Globus pallidus (tissue), 1 donor: ENCODE measurements at places on chromosomes 1 and 21.

- DNase-seq, result peak; percentile 40
These were observed 34.5 kb upstream of the C21orf91 start for GRCh38 chr21:17853393-17854275.

- DNase-seq, result no peak
These were observed 404.8 kb downstream of the KCTD3 start for GRCh38 chr1:215971793-215972441.

DNA sequence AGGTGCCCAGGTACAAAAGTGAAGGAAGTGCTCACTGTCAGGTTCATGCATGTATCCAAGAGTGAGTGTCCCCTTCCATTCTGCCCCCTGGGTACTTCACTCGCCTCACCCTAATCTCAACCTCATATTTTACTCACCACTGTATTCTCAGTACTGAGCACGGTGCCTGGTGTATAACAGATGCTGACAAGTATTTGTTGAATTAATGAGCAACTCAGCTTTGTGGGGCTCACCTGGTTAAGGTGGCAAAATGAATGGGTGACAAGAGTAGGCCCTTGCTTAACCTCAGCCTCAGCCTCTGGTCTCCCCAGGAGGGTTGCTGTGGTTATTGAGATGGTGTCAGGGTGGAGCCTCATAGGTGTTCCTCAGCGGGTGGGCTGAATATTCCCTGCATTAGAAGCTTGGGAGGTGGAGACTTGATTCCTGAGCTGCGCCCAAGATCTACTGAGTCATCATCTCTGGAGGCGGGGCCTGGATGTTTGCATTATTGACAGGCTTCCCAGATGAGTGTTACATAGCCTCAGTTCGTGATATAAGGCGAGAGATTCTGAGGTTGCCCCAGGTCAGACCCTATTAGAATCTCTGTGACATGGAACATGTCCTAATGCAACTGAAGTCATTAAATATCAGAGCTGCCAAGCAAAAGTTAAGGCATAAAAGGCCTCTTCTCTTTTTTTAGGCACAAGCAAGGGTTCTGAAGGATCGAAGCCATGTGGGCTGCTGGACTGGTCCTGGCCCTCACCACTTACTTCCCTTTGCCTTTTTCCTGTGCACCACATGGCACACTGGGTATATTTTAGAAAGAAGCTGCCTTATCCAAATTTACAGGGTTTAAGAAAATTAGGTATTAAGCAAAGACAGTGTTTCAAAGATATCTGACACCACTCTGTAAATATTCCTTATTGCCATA lies 39.2 kb downstream of the SYT6 start:
- no peak for DNase-seq

- peak; percentile 25 for DNase-seq
These were observed 88.0 kb upstream of the SLFNL1 start for GRCh38 chr1:41109310-41110197.

DNA sequence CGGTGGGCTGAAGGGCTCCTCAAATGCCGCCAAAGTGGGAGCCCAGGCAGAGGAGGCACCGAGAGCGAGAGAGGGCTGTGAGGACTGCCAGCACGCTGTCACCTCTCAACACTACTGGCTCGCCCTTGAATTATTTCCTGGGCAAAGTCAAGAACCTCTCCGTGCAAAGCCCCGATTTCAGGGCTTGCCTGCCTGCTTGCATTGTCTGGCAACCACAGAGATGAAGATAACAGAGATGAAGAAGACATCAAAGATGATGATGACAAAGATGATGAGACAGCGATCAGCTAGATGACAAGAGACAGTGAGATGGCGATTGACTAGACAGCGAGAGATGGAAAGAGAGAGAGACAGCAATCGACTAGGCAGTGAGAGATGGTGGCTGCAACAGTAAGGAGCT lies 976.5 kb downstream of the ADGRL2 start:
- no peak for DNase-seq

DNA sequence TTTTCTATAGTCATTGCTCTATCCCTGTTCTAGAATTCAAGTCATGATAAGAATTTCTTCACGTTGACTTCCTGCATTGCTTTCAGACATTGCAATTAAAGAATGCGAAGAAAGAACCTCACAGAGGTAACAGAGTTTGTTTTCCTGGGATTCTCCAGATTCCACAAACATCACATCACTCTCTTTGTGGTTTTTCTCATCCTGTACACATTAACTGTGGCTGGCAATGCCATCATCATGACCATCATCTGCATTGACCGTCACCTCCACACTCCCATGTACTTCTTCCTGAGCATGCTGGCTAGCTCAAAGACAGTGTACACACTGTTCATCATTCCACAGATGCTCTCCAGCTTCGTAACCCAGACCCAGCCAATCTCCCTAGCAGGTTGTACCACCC lies 10.6 kb downstream of the APCS start:
- DNase-seq, result no peak

DNA sequence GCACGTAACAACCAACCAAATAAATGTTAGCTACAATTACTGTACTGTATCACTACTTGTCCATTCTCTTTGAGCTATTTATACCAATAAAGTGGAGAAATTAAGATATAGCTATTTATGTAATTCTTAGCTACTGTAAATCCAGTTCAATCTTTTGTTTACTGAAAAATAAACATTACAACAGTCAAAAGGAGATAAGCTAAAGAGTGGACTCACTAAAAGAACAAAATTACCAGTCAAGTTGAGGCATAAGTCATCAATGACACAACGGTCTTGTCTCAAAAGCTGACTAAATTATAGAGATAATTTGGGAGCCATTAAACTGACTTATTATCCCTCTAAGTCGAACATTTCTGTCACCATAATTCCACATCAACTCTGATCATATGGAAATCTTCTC lies 22.5 kb downstream of the TGFBR3 start:
- no peak for DNase-seq

GRCh38 chr1:235859789-235860188 lies 6.9 kb downstream of the LYST start:
- no peak for DNase-seq

DNA sequence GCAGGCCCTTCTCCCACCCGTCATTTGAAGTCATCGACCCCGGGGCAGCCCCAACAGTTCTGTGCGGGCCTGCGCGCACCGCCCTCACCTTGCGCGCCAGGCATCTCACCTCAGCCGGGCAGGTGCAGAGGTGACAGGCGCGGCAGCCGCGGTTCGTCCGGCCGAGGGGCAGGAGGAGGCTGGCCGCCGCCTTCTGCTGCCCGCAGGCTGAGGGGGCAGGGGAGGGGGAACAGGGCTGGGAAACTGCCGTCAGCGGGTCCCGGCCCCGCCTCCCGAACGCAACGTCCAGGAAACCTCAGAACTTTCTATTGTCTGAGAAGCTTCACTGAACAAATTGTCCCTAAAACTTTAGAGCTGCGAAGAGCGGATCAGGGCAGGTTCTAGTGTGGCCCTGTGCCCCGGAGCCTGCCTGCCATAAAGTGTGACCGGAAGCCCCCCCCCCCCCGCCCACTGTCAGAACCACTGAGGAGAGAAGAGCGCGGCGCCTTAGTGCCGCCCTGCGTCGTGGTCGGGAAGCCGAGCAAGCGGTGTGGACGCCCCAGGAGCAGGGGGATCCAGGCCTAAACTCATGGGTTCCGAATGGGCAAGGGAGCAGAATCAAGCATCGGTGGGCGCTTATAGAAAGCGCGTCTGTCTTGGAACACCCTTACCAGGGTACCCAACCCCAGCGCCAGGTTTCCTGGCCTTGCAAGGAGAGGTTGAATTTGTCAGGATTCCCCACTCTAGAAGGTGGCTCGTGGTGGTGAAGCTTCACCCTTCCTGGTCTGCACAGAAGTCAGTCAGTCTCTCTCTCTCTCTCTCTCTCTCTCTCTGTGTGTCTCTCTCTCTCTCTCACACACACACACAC lies 13.3 kb upstream of the TBX15 start:
- no peak for DNase-seq

GRCh38 chr1:63675420-63675931 lies 82.3 kb downstream of the PGM1 start:
- no peak for DNase-seq

GRCh38 chr1:93905051-93905450 lies 4.2 kb downstream of the GCLM start:
- no peak for DNase-seq

DNA sequence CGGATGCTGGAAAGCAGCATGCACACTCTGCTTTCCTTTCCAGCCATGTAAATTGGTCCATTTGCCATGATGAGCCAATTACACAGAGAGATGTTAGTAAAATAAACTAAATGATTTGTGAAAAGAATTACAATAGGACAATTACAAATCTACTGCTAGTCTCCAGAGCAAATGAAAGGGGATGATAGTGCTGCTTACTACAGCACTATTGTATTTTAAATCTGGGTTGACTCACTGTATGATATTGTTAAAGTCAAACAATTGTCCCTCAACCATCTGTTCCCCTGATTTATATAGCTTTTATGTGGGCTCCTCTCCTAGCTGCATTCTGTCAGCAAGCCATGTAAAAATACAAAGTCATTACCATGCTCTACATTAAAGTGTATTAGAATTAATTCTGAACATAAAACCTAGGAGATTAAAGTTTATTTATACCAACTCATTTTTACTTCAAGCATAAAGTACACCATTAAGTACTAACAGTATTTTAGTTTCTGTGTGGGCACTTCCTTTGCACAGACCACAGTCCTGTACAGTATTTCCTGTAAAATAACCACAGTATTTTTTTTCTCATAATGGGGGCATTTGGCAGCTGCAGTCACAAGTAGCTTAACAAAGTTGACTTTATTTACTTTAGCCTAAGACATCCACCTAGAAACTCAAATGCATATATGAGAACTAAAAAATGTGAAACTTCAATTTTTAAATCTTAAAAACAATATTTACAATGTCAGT lies 135.8 kb downstream of the VAV3 start:
- DNase-seq, result no peak

DNA sequence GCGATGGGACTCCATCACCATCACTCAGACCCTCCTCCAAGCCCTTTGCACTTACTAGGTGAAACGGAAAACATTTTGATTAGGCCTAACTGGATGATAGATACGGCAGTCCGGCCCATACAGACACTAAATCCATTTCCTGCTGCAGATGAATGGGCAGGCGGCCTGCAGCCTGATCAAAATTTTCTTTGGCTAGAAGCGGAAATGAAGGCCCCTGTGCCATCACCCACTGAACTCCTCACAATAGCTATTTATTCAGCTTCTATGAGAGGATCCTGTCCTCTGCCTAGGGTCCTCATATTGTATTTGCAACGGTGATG lies 200.5 kb downstream of the OMA1 start:
- DNase-seq, result no peak

DNA sequence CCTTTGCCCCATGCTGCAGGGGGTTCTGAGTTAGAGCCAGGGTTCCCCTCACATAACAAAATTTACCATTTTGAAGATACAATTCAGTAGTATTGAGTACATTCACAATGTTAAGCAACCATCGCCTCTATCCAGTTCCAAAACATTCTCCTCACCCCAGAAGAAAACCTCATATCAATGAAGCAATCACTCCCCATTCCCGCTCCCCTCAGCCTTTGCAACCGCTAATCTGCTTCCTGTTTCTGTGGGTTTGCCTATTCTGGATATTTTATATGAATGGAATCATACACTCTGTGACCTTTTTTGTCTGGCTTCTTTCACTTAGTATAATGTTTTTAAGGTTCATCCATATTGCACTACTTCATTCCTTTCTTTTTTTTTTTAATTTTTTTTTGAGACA lies 32.9 kb downstream of the SERINC2 start:
- no peak for DNase-seq

DNA sequence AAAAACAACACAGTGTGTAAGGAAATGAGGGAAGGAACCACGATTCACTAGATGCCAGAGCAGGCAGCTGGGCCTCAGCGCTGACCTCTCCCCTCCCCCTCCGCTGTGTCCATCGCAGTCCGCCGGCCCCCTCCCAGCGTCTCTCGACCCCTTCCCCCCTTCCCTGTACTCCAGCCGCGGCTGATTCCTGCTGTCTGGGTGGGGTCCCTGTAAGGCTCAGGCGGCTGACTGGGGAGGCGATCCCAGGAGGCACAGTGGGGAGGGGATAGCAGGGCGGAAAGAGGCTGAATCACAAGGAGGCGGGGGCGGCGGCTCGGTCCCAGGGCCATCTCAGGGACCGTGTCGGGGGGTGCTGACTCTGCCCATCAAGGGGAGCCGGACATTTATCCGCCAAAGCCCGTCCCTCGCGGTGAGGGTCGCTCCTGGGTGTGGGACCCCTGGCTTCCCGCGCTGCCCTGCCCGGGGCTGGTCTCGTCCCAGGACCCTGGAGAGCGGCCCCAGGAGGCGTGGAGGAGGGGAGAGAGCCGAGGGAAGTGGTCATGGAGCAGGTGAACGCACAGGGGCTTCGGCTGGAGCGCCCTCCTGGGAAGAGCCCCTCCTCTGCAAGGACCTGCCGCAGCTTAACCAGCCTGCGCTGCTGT lies 241.9 kb downstream of the PTPRU start:
- no peak for DNase-seq

GRCh38 chr21:39263372-39263771 lies 50.1 kb downstream of the BRWD1 start:
- DNase-seq, result no peak

GRCh38 chr1:111127923-111128643 lies 11.8 kb downstream of the DRAM2 start:
- DNase-seq, result peak; percentile 34

- peak; percentile 52 for DNase-seq
These were observed 17.3 kb downstream of the SLAMF1 start for GRCh38 chr1:160629286-160630210.

DNA sequence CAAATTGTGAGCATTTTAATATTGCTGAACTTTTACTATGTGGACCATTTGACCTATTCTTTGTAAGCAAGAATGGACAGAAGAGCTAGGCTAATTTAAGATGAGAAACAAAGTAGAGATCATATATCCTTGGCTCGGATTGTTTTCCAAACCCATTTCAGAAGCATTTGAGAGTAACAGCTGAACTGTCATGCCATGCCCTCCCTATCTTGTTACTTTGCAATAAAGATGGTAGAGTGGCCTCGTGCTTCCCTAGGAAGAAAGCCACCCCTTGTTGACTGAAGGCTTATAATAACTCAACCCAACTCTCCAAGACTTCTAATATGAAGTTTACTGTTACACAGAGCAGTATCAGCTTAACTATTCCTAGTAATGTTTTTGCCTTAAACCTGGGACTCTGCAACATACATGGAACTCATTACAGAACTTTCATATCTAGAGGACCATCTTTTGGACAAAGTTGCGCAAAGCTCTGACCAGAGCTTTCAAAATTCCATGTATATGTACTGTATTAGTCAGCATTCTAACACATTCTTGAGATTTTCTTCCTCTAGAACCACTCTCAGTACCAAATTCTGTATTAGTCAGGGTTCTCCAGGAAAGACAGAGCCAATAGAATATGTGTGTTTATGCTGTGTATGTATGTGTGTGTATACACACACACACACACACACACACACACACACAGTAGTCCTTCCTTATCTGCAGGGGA lies 68.7 kb downstream of the ADAMTS1 start:
- DNase-seq, result no peak

GRCh38 chr1:29827237-29827750 lies 591.0 kb downstream of the PTPRU start:
- no peak for DNase-seq

GRCh38 chr1:234612352-234613127 lies 2.6 kb upstream of the IRF2BP2 start:
- peak; percentile 97 for DNase-seq

GRCh38 chr1:91070298-91070697 lies 48.5 kb upstream of the ZNF644 start:
- DNase-seq, result no peak

GRCh38 chr1:212482637-212483441 lies 50.1 kb downstream of the NENF start:
- DNase-seq, result no peak

- no peak for DNase-seq
These were observed 77.7 kb downstream of the CAPZB start for GRCh38 chr1:19407494-19408096.

GRCh38 chr1:184708084-184708676 lies 46.5 kb downstream of the EDEM3 start:
- no peak for DNase-seq

- no peak for DNase-seq
These were observed 53.6 kb upstream of the NEXN start for GRCh38 chr1:77834771-77835334.
